Heart left ventricle (tissue), 16 donors: ENCODE measurements at places on chromosomes 3 and 15.

GRCh38 chr3:87833039-87833377 lies 225.8 kb downstream of the CGGBP1 start:
- DNase-seq, result no peak

DNA sequence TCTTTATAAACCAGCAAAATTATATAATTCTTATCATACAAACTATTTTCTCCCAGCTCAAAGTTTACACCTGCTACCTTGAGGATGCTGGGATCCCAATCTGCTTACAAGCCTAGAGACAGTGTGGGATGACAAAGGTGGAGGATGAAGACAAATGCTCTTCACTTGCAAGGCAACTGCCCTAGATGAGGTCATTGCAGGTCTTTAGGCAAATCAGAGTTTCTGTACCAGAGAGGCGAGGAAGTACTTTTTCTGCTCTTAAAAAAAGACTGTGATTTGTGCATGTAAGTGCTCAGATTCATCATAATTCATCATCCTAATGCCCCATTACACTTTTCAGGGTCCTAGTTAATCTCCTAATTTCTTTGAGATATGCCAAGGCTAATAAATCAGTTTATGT lies 376.1 kb downstream of the ZPLD1 start:
- no peak for DNase-seq

GRCh38 chr3:100427699-100428098 lies 26.4 kb downstream of the LNP1 start:
- DNase-seq, result no peak

DNA sequence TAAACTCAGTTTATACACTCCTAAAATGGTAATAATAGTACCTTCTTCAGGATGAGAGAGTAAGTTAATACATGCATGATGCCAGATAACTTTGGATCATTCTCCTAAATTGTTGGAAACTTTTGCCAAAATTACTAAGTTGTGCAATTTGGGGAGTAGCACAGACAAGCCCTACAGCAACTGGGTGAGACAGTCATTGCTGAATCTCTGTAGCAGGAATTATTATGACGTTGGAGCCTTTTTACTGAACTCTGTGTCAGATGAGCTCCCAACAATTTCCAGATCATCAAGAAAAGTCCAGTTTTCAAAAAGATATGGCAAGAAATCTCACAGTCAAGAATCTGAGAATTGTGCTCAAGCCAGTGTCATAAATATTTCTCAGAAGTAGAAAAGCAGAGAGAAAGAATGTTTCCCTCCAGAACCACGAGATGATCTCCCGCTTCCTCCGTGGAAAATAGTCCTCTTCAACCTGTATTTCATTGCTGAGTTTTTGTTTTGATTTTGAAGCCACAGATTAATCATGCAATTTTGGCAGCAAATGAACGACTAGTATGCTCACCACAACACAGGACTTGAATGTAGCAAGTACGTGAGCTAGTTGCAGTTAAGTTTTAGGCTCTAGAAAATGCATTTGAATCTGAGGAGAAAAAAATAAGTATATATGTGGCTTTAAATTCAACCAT lies 485.4 kb downstream of the CNTN6 start:
- no peak for DNase-seq

DNA sequence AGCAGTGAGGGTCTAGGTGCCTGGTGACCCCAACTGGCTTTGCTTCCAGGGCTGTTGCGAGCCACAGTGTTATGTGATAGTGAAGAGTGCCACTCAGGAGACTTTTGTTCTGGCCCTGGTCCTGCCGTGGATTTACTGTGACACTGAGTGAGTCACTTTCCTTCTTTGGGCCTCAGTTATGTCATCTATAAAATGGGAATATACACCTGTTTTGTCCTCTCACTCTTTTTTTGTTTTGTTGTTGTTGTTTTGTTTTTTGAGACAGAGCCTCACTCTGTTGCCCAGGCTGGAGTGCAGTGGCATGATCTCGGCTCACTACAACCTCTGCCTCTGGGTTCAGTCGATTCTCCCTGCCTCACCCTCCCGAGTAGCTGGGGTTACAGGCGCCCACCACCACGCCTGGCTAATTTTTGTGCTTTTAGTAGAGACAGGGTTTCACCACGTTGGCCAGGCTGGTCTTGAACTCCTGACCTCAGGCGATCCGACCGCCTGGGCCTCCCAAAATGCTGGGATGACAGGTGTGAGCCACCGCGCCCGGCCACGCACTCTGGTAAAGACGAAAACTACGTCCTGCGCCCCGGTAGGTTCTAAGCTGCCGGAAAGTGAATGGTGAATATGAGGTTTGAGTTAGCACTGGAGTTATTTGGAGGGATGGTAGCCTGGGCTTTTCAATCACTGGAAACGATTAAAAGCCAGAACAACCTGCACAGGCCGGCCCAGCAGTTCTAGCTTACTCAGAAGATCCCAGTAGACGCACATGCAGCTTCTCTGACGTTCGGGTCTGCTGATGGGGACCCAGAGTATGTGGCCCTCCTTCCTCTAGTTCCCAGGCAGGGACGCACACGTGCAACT lies 46.6 kb downstream of the BDH1 start:
- no peak for DNase-seq

DNA sequence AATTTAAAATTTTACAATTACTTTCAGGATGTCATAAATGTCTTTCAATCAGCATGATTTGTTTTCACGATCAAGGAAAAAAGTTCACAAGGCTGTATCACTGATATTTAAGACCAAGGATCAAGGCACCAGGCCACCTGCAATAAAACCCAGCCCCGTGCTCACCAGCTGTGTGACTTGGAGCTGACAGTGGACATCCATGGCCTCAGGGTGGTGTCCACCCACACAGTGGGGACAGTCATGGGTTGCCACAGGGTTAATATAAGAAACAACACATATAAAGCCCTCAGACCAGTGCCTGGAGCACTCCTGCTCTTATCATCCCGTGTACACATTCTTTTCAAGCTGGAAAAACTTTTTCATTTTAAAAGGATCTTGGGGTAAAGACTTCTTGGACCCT lies 56.5 kb downstream of the PCSK6 start:
- DNase-seq, result no peak

- DNase-seq, result no peak
Observed at GRCh38 chr15:93245661-93246042, 156.6 kb upstream of the RGMA start.
